Dermis blood vessel endothelial cell (primary cell): ENCODE measurements at places on chromosomes 11 and 22.

- DNase-seq = no peak
Measured at GRCh38 chr22:44076825-44077224, 52.7 kb downstream of the PARVB start.

GRCh38 chr22:38953577-38954413 lies 3.6 kb upstream of the APOBEC3A start:
- DNase-seq = no peak

DNA sequence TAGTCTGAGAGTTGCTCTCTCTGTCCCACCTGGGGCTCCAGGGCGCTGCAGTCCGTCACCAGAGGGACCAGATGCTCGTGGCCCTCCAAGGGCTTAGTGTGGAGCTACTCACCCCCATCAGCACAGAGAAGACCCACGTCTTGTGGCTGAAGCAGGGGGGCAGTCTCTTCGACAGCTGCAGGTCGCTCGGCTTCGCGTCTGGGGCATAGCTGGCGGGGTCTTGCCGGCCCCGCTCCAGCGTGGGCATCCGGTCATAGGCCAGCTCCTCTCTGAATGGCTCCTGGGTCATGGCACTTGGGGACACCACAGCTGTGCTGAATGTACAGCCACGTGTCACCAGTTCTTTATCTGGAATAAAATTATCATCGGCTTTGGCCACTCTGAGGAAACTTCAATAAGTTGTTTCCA lies 608 bp downstream of the MLC1 start:
- DNase-seq = no peak

- DNase-seq = no peak
Measured at GRCh38 chr11:132358573-132358953, 988.1 kb downstream of the NTM start.

GRCh38 chr11:77044356-77044755 lies 10.2 kb downstream of the B3GNT6 start:
- DNase-seq = no peak

DNA sequence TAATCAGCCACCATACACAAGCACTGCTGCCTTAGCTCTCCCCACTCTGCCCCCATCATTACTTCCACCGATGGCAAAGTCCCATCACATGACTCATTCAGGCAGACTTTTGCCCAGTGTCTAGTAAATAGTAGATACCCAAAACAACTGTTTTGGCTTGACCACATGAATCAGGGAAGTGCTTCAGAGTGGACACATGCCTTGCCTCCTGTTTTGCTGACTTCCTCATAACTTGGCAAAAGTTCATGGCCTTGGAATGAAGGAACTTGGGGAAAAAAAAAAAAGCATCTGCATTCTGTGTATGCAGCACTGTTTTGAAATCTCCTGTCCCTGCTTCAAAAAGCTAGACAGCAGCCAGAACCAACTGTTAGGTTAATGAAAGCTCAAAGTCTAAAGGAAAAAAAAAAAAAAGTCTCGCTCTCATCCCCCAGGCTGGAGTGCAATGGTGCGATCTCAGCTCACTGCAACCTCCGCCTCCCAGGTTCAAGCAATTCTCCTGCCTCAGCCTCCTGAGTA lies 335.3 kb downstream of the FAM181B start:
- DNase-seq = no peak
